ENCODE measurements at places on chromosomes 3 and 15.

- no peak for DNase-seq
These were observed 4.6 kb downstream of the OR5H15 start for GRCh38 chr3:98171071-98171470.

DNA sequence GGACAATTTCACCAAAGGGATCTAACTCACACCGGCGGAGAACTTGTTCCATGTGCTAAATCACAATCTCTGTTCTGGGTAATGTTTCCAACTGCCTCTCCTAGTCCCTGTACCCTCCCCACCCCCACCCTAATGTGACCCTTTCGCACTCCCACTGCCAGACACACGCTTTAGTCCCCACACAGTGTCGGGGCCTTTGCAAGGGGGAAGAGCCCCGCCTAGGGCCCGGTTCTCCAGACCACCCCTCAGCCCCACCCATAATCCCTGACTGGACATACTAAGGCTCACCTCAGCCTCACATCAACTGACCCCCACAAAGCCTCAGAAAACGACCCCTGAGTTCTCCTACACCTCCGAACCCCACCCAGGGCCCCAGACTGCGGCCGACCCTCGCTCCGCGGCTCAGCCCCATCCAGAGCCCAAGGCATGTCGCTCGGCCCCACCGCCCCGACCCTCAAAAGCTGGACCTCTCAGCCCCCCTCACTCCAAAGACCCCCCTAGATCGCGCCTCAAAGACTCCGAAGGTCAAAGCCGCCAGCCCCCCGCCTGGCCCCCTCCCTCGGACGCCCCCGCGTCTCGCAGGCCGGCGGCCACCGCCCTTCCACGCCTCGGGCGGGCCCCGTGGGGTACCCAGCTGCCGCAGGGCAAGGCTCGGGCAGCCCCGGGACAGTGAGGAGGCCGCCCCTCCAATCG, 72.0 kb upstream of the MAP4 start:
- peak; percentile 41 for DNase-seq

DNA sequence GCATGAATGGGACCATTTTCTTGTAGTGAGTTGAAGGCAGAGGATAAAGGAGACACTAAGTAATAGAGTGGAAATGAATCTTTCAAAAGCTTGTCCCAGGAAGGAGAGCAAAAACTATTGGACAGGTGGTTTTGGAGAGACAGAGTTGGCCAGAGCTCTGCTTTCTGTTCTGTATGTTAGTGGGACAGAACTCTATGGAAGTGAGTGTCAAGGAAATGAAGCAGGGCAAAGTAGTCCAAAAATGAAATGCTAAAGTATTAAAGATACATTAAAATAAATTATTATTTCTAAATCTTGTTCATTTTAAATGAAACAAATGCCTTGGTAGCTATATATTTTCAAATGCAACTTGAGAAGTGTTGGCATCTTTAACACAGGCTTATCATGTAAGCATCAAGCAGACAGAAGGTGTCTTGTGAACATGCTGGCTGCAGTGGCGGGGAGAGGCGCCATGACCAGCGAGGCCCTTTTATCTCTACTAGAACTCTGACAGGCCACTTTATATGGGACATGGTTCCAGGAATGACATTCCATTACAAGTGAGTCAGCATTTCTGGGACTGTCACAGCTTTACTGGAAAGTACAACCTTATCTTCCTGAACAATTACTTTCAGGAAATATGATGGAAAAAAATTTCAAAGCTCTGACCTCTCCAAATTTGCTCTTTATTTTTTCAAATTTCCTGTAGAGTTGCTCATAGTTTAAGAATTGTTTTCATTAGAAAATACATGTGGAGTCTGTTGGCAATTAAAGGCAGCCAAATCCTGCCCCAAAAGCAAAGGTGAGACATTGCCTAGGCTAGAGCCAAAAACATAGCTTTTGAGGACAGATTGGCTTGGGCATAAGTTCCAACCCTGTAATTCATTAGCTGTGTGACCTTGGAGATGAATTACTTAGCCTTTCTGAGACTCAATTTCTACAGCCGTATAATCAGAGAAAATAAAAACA, 106.5 kb downstream of the ECT2 start:
- DNase-seq, result no peak

- no peak for DNase-seq
These were observed 31.3 kb upstream of the BCL2L10 start for GRCh38 chr15:52143873-52144272.

GRCh38 chr3:120364101-120364500, 14.9 kb upstream of the LRRC58 start:
- no peak for DNase-seq

DNA sequence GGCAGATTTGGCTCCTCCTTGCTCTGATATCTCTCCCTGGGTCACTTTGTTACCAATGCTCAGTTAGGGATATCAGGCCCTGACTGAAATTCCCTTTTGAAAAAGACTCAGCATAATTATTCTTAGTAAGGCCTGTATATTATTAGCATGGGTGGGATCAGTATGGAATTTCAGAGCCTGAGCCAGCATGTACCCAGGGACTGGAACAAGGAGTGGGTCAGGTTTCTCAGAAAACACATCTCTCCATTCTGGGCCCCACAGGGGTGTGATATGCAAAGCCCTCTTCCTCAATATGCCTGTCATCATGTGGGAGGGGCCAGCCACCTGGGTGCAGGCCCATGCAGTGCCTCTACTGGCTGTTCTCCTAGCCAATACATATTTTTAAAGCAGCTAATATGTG, 423.2 kb downstream of the EPHB1 start:
- no peak for DNase-seq

DNA sequence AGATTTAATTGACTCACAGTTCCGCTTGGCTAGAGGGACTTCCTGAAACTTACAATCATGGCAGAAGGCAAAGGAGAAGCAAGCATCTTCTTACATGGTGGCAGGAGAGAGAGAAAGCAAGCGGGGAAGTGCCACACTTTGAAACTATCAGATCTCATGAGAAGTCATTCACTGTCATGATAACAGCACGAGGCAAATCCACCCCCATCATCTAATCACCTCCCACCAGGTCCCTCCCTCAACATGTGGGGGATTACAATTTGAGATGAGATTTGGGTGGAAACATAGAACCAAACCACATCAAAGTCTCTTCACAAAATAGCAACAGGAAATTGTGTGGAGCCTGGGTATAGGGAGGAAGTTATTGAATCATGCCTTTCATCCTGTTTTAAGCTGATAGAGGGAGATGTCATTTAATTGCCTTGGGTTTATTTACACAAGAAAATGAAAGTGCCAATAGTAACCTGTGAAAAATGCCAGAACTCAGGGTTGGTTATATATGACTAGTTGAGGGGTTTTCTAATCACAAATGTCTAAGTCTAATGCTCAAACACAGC, 624.8 kb upstream of the LMCD1 start:
- DNase-seq, result no peak

All from anterior cingulate cortex (tissue), 58 donors.